IMR-90 (cell line): ENCODE measurements at places on chromosomes 4 and X.

DNA sequence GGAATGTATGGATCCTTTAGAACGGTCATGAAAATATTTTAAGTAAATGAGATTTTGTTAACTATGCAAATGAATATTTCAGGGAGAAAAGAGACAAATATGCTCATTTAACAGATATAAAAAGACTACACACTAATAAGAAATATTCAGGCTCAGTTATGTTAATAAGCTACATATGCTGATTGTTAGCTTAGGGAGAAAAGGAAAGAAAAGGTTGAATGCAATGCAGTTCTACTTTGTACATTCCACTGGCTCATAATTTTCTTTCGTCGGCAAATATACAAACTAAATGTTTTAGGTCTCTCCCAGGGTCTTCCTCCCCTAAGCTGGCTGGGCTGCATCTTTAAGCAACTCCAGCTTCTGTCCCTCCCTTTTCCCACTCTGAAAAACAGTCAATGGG is 2.7 kb upstream of the RTL3 start:
- H3K36me3 ChIP-seq: no peaks in the 10 kb centered on the region
- H3K4me3 ChIP-seq: no peak overlapping the region
- H3K27ac ChIP-seq: no peak overlapping the region
- no peaks in the 10 kb centered on the region for H3K27me3 ChIP-seq
- no peak for DNase-seq
- H3K4me1 ChIP-seq: peaks cover 3% of the 10 kb centered on the region

DNA sequence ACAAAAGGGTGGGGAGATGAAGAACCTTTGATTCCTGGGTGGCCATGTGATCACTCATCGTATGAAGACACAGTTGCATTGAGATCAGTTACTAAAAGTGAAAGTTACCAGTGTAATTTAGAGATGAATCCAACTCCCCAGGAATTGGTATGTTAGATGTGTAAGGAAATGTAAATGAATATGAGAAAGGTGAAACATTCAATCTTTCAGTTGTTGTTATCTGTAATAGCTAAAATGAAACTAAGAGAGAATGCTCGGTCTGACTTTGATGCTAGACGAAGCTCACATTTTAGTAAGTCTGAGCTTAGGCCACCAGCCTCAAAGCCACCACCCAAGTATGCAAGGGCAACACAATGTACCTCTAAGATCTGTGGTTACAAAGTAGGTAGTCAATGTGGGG is 194.3 kb upstream of the POF1B start:
- H3K36me3 ChIP-seq: no peaks in the 10 kb centered on the region
- no peaks in the 10 kb centered on the region for H3K27me3 ChIP-seq
- H3K27ac ChIP-seq: no peak overlapping the region
- no peaks in the 10 kb centered on the region for H3K4me1 ChIP-seq
- H3K4me3 ChIP-seq: no peak overlapping the region

GRCh38 chrX:9147726-9148125 is 113.8 kb upstream of the FAM9B start:
- no peak for DNase-seq
- no peaks in the 10 kb centered on the region for H3K36me3 ChIP-seq
- peaks cover 11% of the 10 kb centered on the region for H3K4me1 ChIP-seq
- H3K4me3 ChIP-seq: no peak overlapping the region
- no peaks in the 10 kb centered on the region for H3K27me3 ChIP-seq

- H3K27ac ChIP-seq: no peak overlapping the region
- no peak for DNase-seq
- no peaks in the 10 kb centered on the region for H3K36me3 ChIP-seq
- H3K4me1 ChIP-seq: no peaks in the 10 kb centered on the region
- no peak overlapping the region for H3K4me3 ChIP-seq
These were observed 21.1 kb upstream of the GPR34 start for GRCh38 chrX:41667631-41668030.

- DNase-seq: no peak
- no peaks in the 10 kb centered on the region for H3K27me3 ChIP-seq
- no peak overlapping the region for H3K4me3 ChIP-seq
- H3K36me3 ChIP-seq: no peaks in the 10 kb centered on the region
These were observed 54.8 kb upstream of the MAPK10 start for GRCh38 chr4:86414686-86415085.

DNA sequence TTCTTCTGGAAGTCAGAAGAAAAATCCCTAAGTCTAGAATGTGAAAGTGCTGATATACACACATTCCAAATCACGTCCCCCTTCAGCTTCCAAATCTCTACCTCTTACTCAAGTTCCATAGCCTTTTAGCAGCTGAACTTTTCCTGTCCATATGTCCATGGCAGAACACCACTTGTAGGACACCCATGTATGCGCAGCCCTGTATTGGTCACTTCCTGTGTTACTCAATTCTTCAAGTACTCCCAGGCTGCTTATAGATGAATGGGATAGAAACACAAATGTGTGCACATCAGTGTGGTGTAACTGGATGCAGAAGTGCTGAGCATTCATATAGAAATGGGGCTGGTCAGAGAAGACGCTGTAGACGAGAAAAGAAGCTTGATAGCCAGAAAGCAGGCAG is 18.8 kb downstream of the SRPX2 start:
- H3K27ac ChIP-seq: no peak overlapping the region
- H3K27me3 ChIP-seq: no peaks in the 10 kb centered on the region; the same call in 1 of the 2 replicates
- peak; percentile 46 for DNase-seq
- H3K4me3 ChIP-seq: no peak overlapping the region
- peaks cover 15% of the 10 kb centered on the region for H3K36me3 ChIP-seq
